ENCODE measurements at places on chromosomes 4 and X. TPM values are rescaled to one million over a fixed set of nuclear protein-coding genes. Genes with fewer than 3 reads are reported as not detected.

TSC22D3 gene
- total RNA-seq, result 20.6 TPM

PDCL2 gene
- total RNA-seq, result not detected

RBM47 gene
- total RNA-seq, result 0.10 TPM

ZMYM3 gene
- total RNA-seq, result 32.7 TPM

SPANXB1 gene
- not detected for total RNA-seq

NRK gene
- total RNA-seq, result under 0.01 TPM

GAGE2A gene
- total RNA-seq, result not detected

ADGRL3 gene
- not detected for total RNA-seq

TMSB15A gene
- total RNA-seq, result 0.33 TPM

UVSSA gene
- total RNA-seq, result 8.8 TPM

MAGEA10 gene
- total RNA-seq, result not detected

H2BW2 gene
- total RNA-seq, result not detected

TMPRSS11F gene
- not detected for total RNA-seq

GPRASP1 gene
- 1.6 TPM for total RNA-seq

COL4A6 gene
- 0.65 TPM for total RNA-seq

NMU gene
- total RNA-seq, result not detected

LRIT3 gene
- under 0.01 TPM for total RNA-seq

HDX gene
- total RNA-seq, result 8.5 TPM

CXorf65 gene
- not detected for total RNA-seq

ETDA gene
- not detected for total RNA-seq

ENAM gene
- not detected for total RNA-seq

GRSF1 gene
- 91.9 TPM for total RNA-seq

ARHGAP36 gene
- total RNA-seq, result 0.10 TPM

PLXNB3 gene
- total RNA-seq, result 11.0 TPM

CLIC2 gene
- total RNA-seq, result 10.8 TPM

MAGEC1 gene
- total RNA-seq, result not detected

SSX4 gene
- not detected for total RNA-seq

LRAT gene
- not detected for total RNA-seq

DDX53 gene
- total RNA-seq, result not detected

PFKFB1 gene
- 0.10 TPM for total RNA-seq

RPA4 gene
- 4.5 TPM for total RNA-seq

CDX4 gene
- total RNA-seq, result not detected

FAM9C gene
- total RNA-seq, result not detected

GIMD1 gene
- not detected for total RNA-seq

TAF9B gene
- total RNA-seq, result 23.2 TPM

GAGE13 gene
- total RNA-seq, result not detected

ADAM29 gene
- total RNA-seq, result not detected

MAGED2 gene
- total RNA-seq, result 365 TPM

IGFBP7 gene
- total RNA-seq, result 307 TPM

ITGB1BP2 gene
- 2.7 TPM for total RNA-seq

DOCK11 gene
- total RNA-seq, result 0.33 TPM

VSIG1 gene
- 0.65 TPM for total RNA-seq

GABRA4 gene
- not detected for total RNA-seq

KIAA1210 gene
- not detected for total RNA-seq

PLCXD1 gene
- total RNA-seq, result 8.0 TPM

PAGE2B gene
- not detected for total RNA-seq

Data from vein endothelial cell (primary cell).